RKO (cell line): ENCODE measurements at places on chromosomes 1 and 21.

GRCh38 chr1:176609556-176610408 lies 146.8 kb downstream of the PAPPA2 start:
- DNase-seq = no peak

DNA sequence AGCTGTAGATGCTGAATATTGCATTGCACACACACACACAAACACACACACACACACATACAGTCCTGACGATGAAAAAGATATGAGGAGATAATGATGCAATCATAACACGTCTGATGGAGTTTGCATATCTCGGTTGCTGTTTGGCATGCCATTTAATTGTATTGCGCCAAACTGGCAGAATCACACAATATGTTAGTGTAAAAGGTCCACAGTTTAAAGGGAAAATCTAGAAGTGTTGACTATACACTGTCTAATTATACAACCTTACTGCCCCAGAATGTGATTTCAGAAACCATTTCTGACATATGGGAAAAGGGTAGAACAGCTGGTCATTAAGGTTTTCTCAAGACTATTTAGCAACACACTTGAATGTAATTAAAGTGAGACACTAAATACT lies 123.7 kb upstream of the PROX1 start:
- DNase-seq = no peak

DNA sequence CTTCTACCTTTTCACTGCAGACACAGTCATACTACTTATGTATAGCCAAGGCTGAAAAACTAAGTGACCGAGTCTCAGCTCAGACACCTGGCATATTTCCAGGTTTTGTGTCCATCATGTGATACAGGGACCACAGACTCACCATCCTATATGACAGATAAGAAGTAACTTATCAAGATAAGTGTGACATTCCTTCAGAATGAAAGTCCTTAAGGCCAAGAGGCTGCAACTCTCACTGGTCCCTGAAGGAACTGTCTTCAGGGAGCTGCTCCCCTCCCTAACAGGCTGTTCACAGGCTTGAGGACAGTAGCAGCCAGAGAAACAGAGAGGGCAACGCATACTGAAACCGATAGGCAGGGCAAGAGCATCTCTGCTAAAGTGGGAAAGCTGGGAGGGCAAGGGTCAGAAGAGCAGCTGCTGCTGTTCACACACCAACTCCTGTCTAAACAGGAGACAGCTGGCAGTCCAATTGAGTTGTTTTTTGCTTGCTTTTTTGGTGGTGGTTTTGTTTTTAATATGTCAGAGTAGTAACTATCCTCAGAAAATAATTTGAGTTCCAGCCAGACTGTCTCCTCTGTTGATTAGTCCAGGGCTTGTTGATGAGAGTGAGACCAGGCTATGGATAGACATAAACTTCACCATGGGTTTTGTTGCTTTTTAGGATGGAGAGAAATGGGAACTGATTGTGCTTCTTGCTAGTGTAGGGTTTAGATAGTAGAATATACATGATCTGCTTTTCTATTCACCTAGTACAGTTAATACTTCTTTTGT lies 67.7 kb downstream of the MACF1 start:
- no peak for DNase-seq

GRCh38 chr1:223363057-223363855 lies 720 bp downstream of the SUSD4 start:
- no peak for DNase-seq

DNA sequence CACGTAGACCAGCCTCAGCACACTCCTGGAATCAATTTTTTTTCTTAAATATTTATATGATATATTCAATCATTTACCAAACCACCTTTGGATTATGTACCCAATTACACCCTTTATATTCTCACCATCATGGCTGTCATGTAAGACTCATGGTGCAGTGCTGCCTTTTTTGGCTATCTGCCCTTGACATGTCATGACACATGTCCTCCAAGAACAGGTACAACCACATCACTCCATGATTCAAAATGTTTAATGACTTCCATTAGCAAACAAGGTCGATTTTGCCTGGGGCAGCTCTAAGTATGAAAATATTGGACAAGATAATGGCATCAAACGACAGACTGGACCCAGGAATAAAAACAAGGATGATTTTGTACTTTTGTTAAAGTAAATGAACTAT lies 861.1 kb upstream of the ADAMTS5 start:
- no peak for DNase-seq

GRCh38 chr1:234519506-234519905 lies 40.5 kb upstream of the TARBP1 start:
- no peak for DNase-seq

- peak; percentile 0 for DNase-seq
Measured at GRCh38 chr1:16719571-16720350, 20.6 kb upstream of the RNU1-4 start.
